ENCODE measurements at places on chromosomes 2 and 18.

DNA sequence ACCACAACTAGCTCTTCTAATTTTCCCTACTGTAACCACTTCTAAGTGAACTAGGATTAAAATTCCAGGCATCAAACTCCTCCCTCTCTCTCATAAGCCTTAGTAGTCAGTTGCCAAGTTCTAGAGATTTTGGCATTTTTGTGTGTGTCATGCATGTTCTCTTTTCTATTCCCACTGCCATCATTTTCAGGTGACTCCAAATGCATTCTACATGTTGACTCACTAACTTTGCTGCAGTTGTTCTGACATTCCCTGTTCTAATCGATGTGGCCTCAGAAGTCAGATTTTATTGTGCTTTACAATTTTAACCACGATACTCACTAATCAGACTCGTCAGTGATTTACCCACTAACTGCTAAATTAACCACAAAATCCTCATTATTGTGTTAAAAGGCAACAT, 13.3 kb downstream of the DSC1 start:
- DNase-seq, result no peak

- no peak for DNase-seq
Measured at GRCh38 chr18:80154293-80154692, 45.2 kb downstream of the ADNP2 start.

- no peak for DNase-seq
Measured at GRCh38 chr2:106758901-106759497, 127.0 kb downstream of the ST6GAL2 start.

DNA sequence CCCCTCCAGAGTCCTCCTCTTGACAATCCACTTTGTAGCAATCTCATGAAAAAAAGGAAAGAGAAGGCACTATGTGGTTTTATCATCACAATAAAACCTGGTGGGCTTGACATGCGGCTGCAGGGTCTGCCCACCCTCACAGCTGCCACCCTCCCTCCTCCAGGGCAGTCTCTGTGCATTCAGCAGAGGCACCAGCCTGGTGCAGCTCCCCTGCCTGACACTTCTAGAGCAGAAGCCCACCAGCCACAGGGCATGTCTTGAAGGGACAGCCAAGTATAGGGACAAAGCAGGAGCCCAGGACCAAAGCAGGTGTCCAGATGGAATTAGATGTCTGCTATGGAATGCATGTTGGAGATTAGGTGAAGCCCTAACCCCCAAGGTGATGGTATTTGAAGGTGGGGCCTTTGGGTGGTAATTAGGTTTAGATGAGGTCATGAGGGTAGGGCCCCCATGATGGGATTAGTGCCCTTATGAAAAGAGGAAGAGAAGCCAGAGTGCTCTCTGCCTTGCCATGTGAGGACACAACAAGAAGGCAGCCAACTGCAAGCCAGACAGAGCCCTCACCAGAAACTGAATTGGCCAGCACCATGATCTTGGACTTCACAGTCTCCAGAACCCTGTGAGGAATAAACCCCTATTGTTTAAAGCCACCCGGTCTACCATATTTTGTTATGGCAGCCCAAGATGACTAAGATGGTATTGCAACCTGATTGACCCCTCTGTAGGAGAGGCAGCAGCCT, 86.9 kb downstream of the MCFD2 start:
- no peak for DNase-seq

- DNase-seq, result no peak
Measured at GRCh38 chr2:40513201-40513600, 61.3 kb upstream of the SLC8A1 start.

DNA sequence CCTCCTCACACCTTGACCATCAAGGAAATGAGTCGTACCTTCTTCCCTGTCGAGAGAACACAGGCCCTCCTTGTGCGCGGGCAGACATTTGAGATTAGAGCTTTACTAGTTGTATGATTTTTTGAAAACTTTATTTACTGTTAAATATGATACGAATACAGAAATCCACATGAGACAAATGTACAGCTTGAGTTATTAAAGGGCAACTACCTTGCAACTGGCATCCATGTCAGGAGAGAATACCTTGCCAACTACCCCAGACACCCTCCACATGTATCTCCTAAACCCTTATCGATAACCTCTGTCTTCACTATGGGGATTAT, 28.3 kb downstream of the KLHL23 start:
- DNase-seq, result no peak

GRCh38 chr18:74081966-74082741, 65.5 kb downstream of the FBXO15 start:
- DNase-seq, result peak; percentile 47

DNA sequence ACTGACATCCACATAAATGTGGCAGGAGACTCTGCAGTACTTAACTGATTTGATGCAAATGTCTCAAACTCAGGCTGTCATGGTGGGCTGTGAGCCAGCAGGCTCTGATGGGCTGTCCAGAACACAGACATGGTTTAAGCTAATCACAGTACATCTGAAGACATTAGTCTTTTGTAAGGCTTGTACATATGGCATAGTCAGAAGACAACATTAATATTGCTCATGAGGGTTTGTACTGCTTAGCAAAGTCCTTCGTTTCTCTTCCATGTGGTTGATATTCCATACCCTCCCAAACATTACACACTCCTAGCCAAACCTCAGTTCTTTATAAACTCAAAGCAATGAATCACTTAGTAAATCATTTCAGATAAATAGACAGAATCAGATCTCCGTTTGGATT, 330.6 kb downstream of the RND3 start:
- DNase-seq, result no peak

- no peak for DNase-seq
Measured at GRCh38 chr2:3442185-3442584, 62.7 kb downstream of the TRAPPC12 start.

- no peak for DNase-seq
Measured at GRCh38 chr18:77495982-77496690, 246.5 kb downstream of the GALR1 start.

DNA sequence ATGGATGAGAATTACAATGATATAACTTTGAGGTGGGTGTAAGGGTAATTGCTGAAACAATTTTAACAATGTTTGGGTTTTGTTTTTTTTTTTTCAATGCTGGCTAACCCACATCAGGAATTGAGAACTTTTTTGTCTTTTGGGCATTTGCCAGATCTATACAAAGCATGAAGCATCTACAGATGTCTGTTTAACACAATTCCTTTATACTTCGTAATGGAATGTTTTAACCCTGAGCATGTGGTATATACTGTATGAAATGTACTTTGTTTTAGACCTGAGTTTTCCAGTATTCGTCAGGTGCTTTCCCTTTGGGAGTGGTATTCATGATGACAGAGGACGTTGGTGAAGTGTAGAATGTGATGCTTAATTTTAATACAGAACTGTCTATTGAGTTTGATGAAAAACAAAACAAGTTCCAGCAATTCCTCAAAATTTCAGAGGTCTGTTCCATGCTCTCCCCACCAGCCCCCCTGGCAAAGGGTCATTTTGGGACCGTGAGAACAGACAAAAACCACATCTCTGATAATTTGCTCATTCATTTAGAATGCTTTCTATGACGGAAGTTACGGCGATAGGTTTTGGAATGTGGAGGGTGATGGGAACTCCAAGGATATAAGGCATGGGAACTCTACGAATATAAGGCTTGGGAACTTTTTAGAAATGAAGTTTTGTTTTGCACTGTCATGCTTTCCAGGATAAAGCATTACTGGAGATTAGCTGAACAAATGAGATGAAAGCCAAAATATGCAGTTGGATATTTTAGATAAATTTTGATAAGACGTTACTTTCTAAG, 14.1 kb downstream of the LIMS1 start:
- no peak for DNase-seq

DNA sequence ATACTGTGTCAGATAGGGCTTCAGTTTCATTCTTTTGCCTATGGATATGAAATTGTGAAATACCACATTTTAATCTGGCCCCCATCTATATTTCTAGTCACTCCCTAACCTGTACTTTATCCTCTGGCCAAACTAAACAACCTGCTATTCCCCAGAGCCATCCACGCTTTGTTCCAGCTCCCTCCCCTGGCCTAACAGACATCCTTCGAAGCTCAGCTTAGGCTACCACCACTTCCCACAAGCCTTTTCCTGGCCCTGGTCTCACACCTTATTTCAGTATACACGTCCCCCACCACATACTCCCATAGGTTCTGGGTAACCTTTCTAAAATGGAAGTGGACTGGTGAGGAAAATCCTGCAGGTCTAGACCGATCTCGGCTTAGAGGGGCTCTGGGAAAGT, 55.4 kb downstream of the MAP4K3 start:
- no peak for DNase-seq

GRCh38 chr18:38284972-38285371, 719.4 kb upstream of the CELF4 start:
- DNase-seq, result no peak

- no peak for DNase-seq
Measured at GRCh38 chr18:69444221-69444620, 43.5 kb downstream of the DOK6 start.

GRCh38 chr18:11323359-11323819, 174.0 kb upstream of the PIEZO2 start:
- DNase-seq, result no peak

DNA sequence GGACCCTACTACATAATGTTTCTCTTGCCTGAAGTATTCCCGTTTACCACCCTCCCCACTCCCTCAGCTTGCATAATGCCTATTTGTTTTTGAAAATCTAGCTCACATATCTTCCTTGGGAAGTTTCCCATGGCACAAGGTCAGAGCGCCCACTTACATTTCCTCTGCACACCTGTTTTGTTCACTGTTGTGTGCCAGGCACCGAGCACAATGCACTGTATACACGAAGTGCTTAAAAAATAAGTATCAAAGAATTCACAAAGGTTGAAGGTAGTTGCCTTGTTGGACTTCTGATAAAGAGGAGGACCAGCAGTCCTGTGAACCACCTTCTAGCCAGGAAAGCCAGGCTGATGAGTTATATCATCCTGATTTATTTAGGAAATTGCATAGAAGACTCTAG, 16.8 kb upstream of the RHOB start:
- no peak for DNase-seq

- DNase-seq, result no peak
Measured at GRCh38 chr2:88829607-88830463, 138.4 kb downstream of the RPIA start.

GRCh38 chr2:149527998-149528755, 59.4 kb downstream of the MMADHC start:
- no peak for DNase-seq

GRCh38 chr2:182897137-182897536, 30.7 kb upstream of the FRZB start:
- DNase-seq, result no peak

- no peak for DNase-seq
Measured at GRCh38 chr2:172234716-172235691, 132.3 kb upstream of the DLX2 start.

DNA sequence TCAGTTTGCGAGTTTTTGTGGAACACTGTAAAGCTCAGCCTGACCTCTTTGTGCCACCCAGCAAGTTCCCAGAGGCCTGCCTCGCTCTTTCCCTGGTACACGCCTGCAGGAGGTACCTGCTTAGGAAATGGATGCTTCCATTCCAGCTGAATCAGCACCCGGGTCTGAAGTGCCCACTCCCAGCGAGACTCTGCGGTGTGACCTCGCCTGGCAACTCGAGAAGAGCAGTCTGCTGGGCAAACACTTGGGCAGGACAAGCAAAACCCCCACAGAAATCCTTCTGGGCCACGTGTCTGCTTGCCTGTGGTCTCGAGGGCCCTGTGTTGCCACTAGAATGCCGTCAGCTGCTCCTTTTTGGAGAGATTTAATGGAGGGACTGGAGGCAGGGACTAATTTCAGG, 127.6 kb downstream of the MAPK4 start:
- DNase-seq, result no peak

DNA sequence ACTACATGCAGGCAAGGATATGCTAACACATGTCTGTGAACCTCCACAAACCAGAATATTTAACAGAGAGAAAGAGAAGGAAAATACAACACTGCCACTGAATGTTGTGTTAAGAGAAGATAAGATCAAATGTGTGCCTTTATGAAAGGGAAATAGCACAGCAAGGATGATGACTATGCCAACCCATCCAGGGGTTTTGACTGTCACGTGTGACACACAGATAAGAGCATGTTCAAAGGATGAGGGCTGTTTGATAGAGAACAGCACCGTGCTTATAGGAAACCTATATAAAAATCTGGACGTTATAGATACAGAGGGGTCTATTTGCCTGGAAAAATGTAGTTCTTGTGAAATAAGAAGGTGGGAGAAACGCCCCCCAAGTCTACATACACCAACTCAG, 911.8 kb downstream of the CPS1 start:
- DNase-seq, result no peak

GRCh38 chr18:43774497-43774896, 497.2 kb upstream of the SYT4 start:
- no peak for DNase-seq

- no peak for DNase-seq
Measured at GRCh38 chr2:68877079-68877772, 6.0 kb upstream of the BMP10 start.

- no peak for DNase-seq
Measured at GRCh38 chr2:13390676-13391075, 673.9 kb downstream of the TRIB2 start.

- DNase-seq, result no peak
Measured at GRCh38 chr18:22841840-22842239, 91.3 kb upstream of the RBBP8 start.

DNA sequence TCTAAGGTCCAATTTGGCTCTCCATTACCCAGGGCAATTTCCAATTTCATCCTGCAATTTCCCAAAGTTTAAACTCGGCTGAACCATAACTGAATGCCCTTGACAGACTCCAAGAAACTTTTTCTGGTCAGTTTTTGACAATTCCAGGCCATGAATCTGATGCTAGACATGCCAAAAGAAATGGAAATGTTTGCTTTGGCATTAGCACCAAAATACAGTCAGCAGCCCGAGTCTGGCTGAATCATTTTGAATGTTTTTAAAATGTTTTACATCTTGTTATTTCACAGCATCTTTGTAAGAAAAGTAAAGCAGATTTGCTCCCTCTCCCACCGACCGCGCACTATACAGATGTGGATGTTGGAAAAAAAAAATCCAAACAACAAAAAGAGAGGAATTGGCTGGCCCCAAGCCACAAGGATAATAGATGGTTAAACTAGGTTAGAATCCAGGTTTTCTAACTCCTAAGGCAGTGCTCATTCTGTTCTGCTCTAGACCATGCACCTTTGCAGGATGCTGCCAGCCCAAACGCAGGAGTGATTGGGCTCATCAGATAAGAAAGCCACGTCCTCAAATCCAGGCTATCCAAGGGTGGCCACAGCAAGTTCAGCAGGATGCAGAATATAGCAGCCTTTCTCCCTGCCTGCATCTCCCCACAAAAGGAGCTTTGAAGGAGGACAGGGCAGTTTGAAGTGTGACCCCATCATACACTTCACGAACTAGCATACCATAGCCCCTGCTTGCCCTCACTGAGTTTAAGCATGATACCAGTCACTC, 167.5 kb downstream of the ALK start:
- DNase-seq, result no peak

- no peak for DNase-seq
Measured at GRCh38 chr2:85761-86160, 39.5 kb upstream of the FAM110C start.

DNA sequence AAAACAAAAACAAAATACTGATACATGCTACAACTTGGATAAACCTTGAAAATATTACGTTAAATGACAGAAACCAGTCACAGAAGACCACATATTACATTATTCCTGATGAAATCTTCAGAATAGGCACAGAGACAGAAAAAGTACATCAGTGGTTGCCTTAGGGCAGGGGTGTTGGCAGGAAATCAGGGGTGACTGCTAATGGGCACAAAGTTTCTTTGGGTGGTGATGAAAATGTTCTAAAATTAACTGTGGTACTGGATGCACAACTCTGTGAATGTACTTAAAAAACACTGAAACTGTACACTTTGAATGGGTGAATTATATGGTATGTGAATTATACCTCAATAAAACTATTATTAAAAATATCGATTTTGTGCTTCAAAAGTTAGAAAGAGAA, 16.6 kb downstream of the NCKAP1 start:
- no peak for DNase-seq
